ENCODE measurements at places on chromosomes 2 and 18. TPM values are rescaled to one million over a fixed set of nuclear protein-coding genes. Genes with fewer than 3 reads are reported as not detected.

DNA sequence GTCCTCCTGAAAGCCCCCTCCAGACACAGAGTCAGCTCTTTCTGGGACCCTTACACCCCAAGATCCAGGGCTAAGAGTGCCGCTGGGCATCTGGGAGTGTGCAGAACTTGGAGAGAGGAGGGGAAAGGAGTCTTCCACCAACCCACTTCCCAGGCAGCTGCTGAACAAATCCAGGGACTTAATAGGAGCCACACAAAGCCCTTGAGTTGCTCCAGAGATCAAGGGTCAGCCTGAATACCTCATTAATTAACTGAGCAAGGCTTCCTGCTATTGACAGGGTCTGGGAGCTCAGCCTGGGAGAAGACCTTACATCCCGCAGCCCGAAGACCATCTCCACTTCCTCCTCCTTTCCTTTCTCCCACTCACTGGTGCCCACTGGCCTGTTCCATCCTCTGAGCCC lies 108.3 kb downstream of the CELF4 start:
- DNase-seq = no peak

C1QL2 gene
- polyA plus RNA-seq = not detected

DNA sequence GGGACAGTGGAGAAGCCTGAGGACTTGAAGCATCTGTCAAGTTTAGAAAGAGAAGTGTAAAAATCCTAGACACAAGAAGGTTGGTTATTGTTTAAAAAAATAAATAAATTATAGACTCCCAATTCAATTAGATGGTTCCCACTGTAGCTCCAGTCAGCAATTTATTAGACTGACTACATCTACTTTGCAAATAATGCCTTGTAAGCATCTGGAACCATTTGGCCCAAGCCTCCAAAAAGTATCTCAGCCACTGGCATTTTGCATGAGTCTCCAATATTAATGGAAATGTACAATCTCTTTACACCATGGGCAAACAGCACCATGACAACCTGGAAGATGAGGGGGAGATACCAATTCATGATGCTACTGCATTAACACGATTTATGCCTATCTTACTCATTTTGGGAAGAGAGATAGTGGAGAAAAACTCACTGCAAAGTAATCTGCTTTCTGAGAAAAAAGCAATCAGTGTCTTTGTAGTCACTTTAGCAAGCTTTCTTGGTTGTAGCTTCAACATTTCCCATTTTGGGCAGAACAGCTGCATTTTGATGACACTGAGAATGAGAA lies 2.8 kb downstream of the NYAP2 start:
- DNase-seq = no peak

SLC9A4 gene
- polyA plus RNA-seq = not detected

DNA sequence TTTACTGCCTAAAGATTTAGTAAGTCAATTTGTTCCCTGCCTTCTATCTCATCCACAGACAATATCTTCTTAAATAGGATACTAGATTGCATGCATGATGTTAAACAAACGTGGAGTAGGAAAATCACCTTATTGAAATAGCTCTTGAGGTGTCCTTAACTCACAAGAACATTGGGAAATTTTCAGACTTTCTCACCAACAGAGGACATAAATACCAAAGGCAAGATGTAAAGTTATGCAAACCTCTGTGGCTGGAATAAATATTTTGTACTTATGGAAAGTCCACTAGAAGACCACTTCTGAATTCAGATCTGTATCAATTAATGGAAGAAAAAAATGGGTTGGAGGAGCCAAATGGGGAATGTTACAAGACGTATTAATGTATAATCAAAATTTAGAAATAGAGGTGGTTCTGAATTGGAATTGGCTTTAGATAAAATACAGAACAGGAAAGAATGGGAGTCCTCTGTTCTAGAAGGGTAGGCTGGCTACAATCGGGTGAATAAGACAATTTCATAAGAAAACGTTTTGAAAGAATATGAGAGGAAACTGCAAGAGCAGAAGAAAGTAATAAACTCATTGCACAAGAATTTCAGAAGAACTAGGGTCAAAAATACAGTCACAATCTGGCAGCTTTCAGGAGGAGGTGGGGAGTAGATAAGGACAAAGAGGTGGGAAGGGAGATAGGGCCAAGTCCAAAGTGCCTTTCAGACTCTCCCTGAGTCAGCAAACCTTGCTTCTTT lies 69.3 kb upstream of the FN1 start:
- DNase-seq = no peak

DNA sequence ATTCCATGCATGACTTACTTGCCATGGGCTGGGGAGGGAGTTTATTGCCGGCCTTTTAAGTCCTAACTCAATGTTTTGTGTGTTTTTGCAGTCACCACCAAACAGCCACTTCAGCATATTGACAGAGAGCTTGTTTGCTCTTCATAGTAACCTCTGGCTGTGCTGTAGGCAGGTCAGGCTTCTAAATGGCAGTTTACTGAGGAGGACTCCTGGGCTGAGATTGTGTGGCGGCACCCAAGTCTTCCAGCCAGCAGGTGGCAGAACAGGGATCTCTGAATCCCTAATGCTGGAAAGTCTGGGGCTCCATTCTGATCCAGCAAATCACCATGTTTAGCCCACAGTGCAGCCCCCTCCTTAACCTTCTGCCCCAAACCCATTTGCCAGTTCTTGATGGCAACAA lies 121.2 kb downstream of the CAPN13 start:
- DNase-seq = no peak

DNA sequence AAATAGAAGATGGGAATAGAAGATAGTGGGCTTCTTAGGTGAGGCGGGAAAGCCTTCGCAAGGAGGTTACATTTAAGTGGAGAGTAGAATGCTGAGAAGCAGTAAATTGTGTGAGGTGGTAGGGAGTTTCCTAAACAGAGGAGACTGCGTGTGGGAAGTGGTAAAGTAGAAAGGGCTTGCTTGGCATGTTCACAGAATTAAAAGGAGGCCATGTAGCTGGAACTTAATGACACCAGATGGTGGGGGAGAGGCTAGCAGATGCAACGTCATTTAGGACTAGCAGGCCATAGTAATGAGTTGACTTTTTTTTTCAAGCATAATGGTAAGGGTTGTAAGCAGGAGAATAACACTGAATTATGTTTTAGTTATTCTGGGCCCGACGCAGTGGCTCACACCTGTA lies 13.0 kb upstream of the RTN4 start:
- no peak for DNase-seq

IKZF2 gene
- 4.3 TPM for polyA plus RNA-seq

COBLL1 gene
- 8.1 TPM for polyA plus RNA-seq

GRCh38 chr2:28471214-28471613 lies 24.6 kb upstream of the PLB1 start:
- no peak for DNase-seq

DNA sequence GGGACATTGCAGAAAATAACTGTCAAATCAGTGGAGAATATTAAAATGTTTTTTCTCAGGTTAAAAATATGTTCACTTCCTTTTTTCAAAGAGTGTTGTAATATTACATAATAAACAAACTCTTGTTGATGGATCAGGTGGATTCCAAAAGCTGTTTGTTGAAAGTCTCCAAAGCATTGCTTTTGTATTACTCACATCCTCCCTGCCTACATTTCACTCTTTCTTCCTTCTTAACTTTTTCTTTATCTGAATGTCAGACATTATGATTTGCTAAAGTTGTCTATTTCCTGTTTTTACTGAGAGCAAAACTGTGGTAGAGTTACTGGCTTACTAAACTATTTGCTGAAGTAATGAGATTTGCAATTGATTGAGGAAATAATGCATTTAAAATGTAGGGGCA lies 92.1 kb downstream of the CDH19 start:
- no peak for DNase-seq

NGEF gene
- polyA plus RNA-seq = 0.66 TPM

DNA sequence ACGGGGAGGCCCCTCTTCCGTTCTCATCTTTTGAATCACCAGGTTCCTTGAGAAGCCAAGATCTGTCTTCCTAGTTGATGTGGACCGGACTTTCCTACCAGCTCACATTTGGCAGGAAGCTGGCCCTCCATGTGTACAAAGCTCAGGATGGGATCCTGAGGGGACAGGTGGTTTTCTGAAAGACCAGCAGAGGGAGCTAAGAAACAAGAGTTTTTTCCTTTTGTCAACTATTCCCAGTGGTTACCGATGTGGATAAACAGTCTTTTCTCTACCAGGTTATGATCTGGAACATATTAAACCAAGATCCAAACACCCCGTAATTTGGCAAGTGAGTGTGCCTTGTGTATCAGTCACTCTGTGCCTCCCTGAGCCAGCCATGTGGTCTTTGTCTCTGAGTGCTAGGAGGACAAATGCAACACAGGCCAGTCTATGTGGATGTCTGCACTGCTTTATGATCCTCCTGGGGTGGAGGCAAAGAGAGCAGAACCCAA lies 25.1 kb upstream of the ARHGAP25 start:
- DNase-seq = peak; percentile 46

DNA sequence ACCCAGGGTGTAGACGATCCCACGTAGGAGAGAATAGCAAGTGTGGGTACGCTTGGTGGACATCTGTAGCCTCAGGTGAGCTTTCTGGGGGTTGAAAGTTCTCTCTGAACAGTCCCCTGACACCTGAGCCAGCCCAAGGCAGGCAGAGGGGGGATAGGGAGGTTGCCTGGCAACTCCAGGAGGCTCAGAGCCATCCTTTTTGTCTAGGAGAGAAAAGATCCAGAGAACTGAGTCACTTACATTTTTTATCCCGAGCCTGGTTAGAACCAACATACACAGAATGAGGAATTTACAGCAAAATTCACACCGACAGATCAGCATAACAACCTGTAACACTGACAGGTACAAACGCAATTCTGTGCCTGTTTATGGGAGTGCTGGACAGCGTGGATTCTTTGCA lies 113.2 kb downstream of the SH3BP4 start:
- no peak for DNase-seq

DNA sequence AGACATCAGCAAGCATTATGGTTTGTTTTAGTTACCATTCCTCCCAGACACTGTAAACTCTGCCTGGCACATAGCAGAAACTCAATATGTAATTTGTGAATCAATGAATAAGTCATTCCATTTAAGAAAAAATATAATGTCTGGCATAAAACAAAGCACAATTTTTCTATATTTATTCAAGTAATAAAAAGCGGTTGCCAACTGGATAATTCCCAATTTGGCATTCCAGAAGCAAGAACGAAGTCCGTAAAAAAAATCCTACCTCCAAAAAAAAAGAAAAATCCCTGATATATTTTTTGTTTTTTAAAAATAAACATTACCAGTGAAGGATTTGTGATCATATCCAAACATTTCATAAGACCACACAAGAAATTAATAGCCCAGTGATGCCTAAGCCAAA lies 351.3 kb upstream of the LRRTM4 start:
- peak; percentile 73 for DNase-seq

- DNase-seq = no peak
Observed at GRCh38 chr2:97911922-97912575, 83.7 kb downstream of the TMEM131 start.

GRCh38 chr2:70748002-70748784 lies 19.8 kb downstream of the ADD2 start:
- no peak for DNase-seq

THOC1 gene
- 49.5 TPM for polyA plus RNA-seq

SIGLEC15 gene
- 0.10 TPM for polyA plus RNA-seq

DNA sequence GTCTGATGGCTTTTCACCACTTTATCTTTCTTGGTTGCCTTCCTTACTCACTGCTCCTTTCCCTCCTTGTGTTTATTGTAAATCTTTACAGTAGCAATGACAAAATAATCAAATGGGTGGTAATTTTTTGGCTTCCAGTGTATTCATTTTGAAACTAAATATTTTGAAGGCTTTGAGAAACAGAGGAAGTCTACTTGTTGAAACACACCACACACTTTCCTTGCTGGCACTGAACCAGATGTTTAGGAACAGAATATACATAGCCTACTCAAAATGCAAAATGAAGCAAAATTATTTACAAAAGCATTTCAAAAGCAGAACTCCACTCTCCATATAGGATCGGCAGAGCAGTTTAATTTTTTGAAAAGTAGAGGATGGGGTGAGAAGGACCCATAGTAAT lies 189.8 kb downstream of the LTBP1 start:
- peak; percentile 57 for DNase-seq

TUBA4B gene
- polyA plus RNA-seq = not detected

DNA sequence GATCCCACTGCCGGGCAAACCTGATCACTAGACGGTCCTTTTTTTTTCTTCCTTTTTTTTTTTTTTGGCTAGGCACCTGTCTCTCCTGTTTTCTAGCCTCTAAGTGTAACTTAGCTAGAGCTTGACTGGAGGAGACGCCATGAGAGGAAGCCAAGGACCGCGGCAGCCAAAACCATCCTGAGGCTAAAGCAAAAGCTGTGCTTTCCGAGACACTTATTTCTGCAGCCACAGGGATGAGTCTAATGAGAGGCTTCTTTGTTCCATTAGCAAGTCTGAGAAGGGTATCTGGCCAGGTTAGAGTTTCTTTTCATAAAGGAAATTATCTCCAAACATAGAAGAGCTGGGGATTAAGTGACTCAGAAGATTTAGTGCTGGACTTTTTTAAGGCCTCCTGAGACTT lies 7.3 kb upstream of the CXCR4 start:
- DNase-seq = no peak

DNA sequence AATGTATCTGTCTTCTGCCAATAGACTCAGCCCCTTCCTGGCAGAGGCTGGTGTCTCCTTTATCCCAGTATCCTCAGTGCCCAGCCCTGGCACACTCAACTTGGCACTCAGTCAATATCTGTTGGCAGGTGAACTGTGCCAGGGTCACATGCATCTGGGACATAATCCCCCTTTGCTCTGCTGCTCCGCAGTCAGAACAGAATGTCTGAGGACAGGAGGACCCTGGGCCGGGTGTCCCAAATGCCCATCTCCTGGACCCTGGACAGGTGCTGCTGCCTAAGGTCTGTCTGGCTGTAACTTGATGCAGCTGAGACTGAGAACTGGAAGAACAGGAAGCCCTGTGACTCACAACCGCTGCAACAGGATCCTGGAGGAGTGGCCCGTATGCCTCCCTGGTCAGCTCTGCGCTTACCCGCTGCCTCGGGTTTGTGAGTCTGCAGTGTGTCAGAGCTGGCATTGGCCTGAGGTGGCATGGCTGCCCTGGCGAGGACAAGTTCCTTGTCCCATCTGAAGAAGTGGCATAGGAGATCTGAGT lies 11.4 kb downstream of the HK2 start:
- DNase-seq = peak; percentile 78

DNA sequence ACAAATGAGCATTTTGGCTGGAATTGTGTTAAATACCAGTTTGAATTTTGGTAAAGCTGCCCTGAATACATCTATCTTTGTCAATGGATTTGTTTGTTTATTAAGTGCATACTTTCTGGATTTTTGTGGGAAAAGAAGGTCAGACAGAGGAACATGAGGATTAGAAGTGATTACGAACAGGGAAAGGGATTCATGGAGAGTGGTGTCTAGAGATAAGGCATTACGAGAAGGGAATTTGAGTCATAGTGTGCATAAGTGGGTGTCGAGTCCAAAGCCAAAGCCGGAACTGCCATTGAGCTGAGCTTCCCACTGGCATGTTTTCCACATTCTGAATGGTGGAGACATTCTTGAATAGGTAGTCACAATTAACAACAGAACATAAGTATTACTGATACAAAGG lies 68.9 kb upstream of the EFEMP1 start:
- no peak for DNase-seq

- no peak for DNase-seq
Observed at GRCh38 chr2:229340086-229340760, 69.1 kb upstream of the PID1 start.

MROH2A gene
- polyA plus RNA-seq = not detected

- peak; percentile 64 for DNase-seq
Observed at GRCh38 chr2:229530434-229530833, 183.9 kb downstream of the DNER start.

SMAD7 gene
- polyA plus RNA-seq = 10.7 TPM

- no peak for DNase-seq
Observed at GRCh38 chr2:241132538-241133435, 16.5 kb downstream of the PASK start.
